ENCODE measurements at places on chromosomes 7 and 10.

GRCh38 chr10:117936566-117936965, 110.2 kb downstream of the RAB11FIP2 start:
- no peak for DNase-seq

GRCh38 chr7:27560706-27561235, 101.9 kb downstream of the HIBADH start:
- DNase-seq = no peak

- DNase-seq = no peak
These were observed 91.0 kb upstream of the STRIP2 start for GRCh38 chr7:129343099-129343700.

GRCh38 chr10:67852761-67853160, 14.8 kb upstream of the DNAJC12 start:
- no peak for DNase-seq

DNA sequence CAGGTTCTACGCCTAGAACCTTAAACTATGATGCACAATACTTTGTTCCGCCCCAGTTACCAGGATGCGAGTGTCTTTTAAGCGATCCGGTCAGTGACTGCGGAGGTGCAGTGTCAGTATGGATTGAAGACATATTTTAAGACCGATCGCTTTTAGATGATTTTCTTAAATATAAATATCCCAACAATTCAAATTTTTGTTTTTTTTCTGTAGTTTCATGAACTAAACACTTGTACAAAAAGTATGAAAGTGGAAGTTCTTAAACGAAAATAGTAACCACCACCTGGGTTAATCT, 835 bp downstream of the COMMD3 start:
- DNase-seq = peak; percentile 27
